CD4-positive, alpha-beta T cell treated with Interleukin-6 at 100 ng/mL for 8 hours (primary cell): ENCODE measurements at places on chromosomes 7 and 10.

DNA sequence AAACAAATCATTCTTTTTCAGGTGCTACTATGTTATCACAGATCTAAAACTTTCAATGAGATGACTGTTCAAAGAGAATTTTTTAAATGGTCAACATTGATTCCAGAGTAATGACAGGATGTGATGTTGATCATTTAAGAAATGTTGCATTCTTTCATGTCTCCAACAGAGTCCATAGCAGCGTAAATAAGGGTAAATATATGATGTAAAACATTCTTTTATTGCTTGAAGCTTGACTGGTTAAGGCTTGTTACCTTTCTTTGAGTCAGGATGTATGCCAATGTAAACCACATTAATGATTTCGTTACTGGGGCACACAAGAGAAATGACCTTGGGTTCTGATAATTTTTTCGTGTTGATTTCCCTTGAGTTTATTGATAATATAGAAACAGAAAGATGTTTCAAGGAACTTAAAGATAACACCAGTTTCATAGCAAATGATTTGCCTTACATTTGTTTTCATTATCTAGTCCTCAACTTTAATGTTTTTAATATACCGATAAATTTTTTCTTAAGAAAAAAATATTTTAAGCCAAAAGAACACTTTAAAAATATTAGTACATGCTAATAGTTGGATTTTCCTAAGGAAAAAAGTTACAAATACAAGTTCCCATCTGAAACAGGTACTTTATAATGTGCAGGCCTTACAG lies 3.5 kb downstream of the STK17A start:
- DNase-seq, result no peak

- no peak for DNase-seq
Observed at GRCh38 chr7:341841-342638, 52.1 kb downstream of the FOXL3 start.

DNA sequence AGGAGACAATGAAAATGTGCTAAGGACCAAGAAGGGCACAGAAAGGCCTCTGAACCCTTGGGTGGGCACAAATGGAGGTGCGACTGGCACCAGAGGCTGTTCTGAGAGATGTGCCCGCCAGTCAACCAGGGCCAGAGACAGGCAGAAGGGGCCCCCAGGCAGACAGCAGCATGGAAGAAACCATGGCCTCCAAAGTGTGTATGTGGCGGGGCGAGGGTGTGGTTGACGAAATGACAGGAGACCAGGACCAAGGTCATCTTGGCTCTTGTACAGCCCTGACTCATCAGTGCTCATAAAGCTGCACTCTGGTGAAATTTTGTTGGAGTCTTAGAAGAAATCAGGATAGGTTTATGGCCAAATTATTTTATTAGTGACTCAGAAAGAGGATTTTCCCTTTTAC lies 4.0 kb upstream of the MRPS24 start:
- DNase-seq, result no peak

DNA sequence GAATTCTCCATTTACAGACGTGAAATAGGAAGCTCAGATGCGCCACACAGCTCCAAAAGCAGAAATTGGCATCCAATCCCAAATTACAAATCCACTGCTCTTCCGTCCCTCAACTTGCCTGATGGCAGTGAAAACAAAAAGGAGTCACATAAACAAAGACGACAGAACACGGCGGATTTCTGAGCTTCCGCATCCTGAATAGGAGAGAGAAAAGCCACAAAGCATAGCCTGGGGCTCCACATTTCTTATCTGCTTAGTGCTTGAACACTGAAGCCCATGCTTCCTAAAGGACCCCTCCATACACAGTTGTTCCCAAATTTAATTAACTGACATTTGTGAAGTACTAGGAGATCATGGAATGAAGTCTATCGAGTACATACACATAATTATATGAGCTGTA lies 32.6 kb downstream of the BEND7 start:
- DNase-seq, result no peak

GRCh38 chr7:159137906-159138305 lies 6.8 kb downstream of the VIPR2 start:
- no peak for DNase-seq

GRCh38 chr7:150849204-150849775 lies 3.0 kb upstream of the AOC1 start:
- no peak for DNase-seq

GRCh38 chr10:95767884-95768556 lies 12.1 kb downstream of the ENTPD1 start:
- DNase-seq, result no peak

- DNase-seq, result no peak
Observed at GRCh38 chr7:130037703-130038102, 13.5 kb downstream of the ZC3HC1 start.

- DNase-seq, result no peak
Observed at GRCh38 chr7:67896721-67897120, 900.1 kb downstream of the TYW1 start.

DNA sequence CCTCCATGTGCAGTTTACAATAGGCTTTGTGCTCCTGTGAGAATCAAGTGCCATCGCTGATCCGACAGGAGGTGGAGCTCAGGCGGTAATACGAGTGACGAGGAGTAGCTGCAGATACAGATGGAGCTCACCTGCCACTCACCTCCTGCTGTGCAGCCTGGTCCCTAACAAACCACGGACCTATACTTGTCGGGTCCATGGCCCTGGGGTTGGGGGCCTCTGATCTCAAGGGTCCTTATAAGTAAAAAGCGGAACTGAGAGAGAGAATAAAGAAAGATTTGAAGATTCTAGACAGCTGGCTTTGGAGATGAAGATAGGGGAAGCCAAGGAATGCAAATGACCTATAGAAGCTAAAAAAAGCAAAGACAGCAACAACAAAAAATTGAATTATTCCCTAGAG lies 130.6 kb downstream of the PLXDC2 start:
- DNase-seq, result no peak

DNA sequence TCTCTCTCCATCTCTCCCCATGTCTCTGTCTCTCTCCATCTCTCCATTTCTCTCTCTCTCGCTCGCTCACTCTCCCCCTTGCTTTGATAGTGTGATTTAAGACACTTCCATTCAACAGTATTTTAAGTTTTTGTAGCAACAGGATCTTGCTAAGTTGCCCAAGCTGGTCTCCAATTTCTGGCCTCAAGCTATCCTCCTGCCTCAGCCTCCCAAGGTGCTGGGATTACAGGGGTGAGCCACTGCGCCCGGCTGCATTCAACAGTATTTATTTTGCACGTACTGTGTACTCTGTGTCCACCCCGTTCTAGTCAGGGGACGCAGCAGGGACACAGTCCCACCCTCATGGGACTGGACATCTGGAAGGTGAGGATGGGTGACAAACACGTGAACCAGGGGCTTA lies 14.4 kb upstream of the PDGFA start:
- DNase-seq, result no peak

DNA sequence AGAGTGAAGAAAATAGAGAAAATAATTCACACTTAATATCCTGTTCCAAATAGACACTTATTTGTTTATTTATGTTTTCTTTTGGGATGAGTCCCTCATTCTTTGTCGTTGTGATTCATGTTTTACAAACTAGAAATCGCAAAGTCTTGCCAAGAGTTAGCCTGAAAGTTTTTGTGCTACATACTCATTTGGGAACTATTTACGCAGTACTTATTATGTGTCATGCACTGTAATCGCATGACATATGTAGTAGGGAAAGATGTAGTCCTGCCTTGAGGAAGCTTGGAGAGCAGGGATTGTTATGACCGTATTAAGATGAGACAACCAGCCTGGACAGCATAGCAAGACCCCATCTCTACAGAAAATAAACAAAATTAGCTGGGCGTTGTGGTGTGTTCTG lies 189.3 kb downstream of the ABCA13 start:
- DNase-seq, result no peak
